Astrocyte of the hippocampus (primary cell): ENCODE measurements at places on chromosomes 16 and 17.

DNA sequence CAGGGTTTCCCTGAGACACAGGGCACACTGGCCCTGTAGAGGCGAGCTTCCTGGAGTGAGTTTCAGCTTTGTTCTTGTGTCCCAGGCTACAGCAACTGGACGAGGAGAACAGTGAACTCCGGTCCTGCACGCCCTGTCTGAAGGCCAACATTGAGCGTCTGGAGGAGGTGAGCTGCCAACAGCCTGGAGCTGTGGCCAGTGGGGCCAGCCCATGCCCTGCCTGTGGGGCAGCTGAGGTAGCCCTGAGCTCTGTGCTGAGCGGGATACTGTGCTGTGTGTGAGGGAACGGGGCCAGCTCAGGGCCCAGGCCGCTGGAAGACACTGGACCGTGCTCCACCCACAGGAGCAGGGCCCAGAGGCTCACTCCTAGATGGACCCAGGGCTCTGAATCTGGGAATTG lies 8.7 kb upstream of the CAPN15 start:
- no peak for DNase-seq

GRCh38 chr17:8719291-8720246 lies 25.1 kb downstream of the CCDC42 start:
- DNase-seq, result no peak

- DNase-seq, result peak; percentile 94
Measured at GRCh38 chr17:49108318-49108717, 24.3 kb upstream of the B4GALNT2 start.

DNA sequence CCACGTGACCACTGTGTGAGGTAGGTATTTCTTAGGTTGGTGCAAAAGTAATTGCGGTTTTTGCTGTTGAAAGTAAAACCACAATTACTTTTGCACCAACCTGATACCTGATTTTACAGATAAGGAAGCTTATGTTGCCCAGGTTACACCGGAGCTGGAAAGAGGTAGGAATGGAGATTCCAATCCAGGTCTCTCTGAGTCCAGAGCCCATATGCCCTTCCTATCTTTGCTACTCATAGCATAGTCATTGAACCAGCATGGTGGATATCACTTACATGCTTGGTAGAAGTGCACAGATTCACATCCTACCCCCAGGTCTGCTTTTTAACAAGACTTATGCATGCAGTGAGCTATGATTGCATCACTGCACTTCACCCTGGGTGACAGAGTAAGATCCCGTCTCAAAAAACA lies 61.8 kb downstream of the ARSG start:
- no peak for DNase-seq

DNA sequence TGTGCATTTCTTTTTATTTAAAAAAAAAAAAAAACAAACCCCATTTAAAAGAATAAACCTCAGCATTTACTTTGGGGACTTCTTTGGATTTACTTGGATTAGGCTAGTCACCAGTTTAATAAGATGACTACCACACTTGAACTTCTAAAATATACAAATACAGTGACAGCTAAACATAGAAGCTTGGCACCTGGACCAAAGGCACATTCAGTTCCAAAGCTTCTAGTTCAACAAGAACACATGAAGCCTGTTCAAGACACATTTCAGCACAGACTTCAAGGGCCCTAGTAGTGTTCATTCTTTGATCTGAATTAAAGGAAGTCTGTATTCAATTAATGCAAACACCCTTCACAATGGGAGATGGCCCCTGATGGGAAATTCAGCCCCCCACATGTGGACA lies 11.6 kb upstream of the ROGDI start:
- DNase-seq, result no peak
